GM23248 (cell line): ENCODE measurements at places on chromosomes 1 and 21. TPM values are rescaled to one million over a fixed set of nuclear protein-coding genes. Genes with fewer than 3 reads are reported as not detected.

KCNJ6 gene
- 0.13 TPM in 1 of 2 replicates, not detected in the other for total RNA-seq

GRCh38 chr1:65260851-65261473, 48.4 kb upstream of the DNAJC6 start:
- DNase-seq = peak; percentile 92

DNA sequence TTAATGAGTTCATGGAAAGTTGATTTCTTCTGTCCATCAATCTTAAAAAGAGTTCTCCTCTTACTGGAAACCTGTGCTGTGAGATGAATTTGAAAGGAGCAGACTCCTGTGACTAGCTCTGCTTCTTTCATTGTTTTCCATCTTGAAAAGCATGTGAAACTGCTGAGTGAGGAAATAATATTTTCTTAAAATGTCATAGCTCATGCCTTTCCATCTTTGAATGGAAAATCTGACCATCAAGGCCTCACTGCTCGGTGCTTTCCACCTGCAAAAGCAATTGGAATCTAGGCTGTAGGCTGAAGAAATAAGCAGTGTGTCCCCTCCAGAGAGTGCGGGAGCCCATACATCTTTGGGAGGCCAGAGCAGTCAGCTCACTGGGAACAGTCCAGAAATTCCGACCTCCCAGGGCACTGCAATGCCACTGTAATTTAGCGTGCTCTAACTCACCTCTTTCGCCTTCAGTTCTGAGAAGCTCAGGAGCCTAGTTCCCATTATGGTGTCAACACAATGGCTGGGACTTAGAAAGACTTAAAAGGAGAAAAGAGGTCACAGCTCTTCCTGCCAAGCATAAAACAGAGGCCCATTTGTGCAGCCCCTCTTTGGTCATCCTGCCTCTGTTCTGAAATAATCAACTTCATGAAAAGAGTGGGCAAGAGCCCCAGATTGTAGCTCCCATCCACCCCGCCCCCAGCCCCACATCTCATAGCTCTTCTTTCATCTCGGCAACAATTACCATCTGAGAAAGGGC, 50.4 kb upstream of the F3 start:
- DNase-seq = no peak

SELP gene
- total RNA-seq = not detected in 2 replicates

- no peak for DNase-seq
These were observed 11.0 kb downstream of the KLHDC8A start for GRCh38 chr1:205345761-205346160.

- peak; percentile 56 for DNase-seq
These were observed 749 bp downstream of the PCBP3 start for GRCh38 chr21:45644041-45644906.

DNA sequence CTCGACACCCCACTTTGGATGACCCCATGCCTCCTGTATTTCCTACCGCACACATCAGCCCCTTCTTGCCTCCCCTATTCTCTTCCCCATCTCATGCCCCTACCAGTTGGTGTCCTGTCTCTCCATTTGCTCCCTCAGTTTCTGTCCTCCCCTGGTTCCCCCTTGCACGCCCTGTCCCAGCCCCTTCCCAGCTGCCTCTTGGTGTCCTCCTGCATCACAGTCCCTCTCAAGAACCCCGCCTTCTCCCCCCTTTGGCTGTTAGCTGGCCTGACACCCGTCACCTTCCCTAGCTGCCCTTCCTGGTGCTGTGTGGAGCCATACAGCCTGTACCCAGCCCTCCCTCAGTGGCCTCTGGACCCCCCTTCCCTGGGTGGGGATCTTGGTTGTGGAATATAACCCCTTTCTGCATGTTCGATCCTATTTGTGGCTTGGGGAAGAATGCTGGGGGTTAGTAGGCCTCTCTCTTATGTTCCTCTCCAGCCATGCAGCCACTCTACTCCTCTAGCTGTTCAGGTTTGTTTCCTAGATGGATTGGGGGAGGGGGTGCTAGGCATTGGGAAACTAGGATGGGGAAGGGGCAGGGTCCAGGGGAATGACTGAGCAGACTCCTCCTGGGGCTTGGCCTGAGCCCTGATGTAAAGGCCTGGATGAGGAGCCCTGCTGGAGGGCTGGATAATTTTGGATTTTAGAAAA, 41.4 kb upstream of the NFASC start:
- DNase-seq = peak; percentile 34

DNA sequence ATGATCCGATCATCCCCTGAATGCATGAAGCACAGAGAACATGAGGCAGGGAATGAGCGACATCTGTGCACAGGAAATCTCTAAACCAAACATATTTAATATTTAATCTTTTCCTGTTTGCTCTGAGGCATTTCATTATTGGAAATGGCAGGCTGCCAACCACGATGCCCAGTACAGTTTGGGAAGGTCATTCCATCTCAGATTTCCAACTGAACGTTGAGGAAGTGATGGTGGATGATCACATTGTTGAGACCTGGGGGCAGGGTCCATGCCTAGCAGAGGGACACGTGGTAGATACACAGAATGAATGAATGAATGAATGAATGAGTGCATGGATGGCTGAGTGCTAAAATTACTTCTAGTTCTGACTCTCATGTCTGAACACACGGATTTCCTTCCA, 15.9 kb upstream of the FASLG start:
- DNase-seq = no peak

- peak; percentile 100 for DNase-seq
These were observed 38.8 kb upstream of the SRSF10 start for GRCh38 chr1:24018611-24019580.
